Colonic mucosa (tissue), 4 donors: ENCODE measurements at places on chromosomes 1 and 21. TPM values are rescaled to one million over a fixed set of nuclear protein-coding genes. Genes with fewer than 3 reads are reported as not detected.

The MYOM3 gene
- total RNA-seq, result 3.3 TPM

The BEND5 gene
- total RNA-seq, result 0.57 TPM

The MORN1 gene
- total RNA-seq, result 11.3 TPM

The NOS1AP gene
- total RNA-seq, result 14.4 TPM

The BCL10 gene
- 167 TPM for total RNA-seq

The CPLANE2 gene
- total RNA-seq, result 6.5 TPM

The SYNC gene
- total RNA-seq, result 6.6 TPM
